Stimulated activated CD8-positive, alpha-beta memory T cell treated with anti-CD3 and anti-CD28 coated beads, Interleukin-4, amount 100 ng/mL, for 1 hour (primary cell): ENCODE measurements at places on chromosomes 2 and 18.
A peak's percentile ranks its signal among the peaks of the same experiment; 100 is the strongest.

DNA sequence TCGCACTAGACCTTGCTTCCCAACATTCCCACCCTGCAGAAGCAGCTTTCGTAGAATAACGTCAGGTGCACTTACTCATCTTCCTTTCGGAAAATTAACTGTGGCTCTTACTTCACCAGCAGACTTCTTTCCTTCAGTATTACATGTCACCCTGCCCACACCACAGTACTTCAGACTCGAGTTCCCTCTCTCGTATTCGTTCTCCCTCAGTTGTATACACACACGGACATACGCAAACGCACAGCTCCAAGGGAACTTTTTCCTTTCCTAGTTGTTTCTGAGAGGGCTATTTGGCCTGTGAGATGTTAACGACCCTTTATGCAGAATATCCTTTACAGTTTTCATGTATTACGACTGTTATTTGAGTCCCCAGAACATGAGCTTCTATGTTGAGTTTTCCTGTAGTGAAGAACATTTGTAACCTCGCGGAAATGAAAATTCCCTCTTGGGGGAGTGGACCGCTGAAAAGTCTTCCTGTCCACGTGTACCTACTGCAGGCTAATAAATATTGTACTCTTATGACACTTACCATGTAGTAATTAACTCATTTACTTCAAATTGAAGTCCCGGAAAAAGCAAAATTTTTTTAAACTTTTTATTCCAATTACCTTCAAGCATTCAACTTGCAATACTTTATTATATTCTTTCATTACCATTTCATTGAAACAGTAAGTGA lies 908 bp downstream of the ERLEC1 start:
- no peak for DNase-seq

GRCh38 chr18:24189007-24189528 lies 50.2 kb downstream of the CABYR start:
- no peak for DNase-seq

DNA sequence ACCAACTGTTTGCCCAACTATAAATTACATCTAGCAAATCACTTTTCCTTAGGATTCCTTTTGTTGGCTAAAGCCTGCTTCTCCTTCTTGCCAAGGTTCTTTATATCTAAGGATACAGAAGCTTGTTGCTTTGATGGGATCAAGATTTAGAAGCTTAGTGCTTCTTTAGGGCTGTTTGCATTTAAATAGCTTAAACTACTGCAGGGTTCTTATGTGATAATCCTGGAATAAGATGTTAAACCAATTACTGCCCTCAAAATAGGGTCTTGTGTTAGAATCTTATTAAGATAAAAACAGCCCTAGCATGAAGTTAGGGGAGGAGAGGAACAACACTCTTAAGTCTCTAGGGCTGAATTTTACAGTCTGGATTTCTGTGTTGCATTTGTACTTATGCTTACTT lies 64.2 kb downstream of the KIF5C start:
- DNase-seq = no peak

- DNase-seq = no peak
Observed at GRCh38 chr2:121309801-121310200, 24.8 kb upstream of the TFCP2L1 start.

GRCh38 chr2:176188774-176189680 lies 559 bp downstream of the HOXD1 start:
- no peak for DNase-seq

GRCh38 chr2:159192371-159192918 lies 94.1 kb downstream of the WDSUB1 start:
- DNase-seq = no peak

GRCh38 chr18:59605633-59606192 lies 91.5 kb downstream of the CCBE1 start:
- no peak for DNase-seq

- no peak for DNase-seq
Observed at GRCh38 chr2:30733876-30734520, 73.2 kb downstream of the CAPN13 start.

- DNase-seq = no peak
Observed at GRCh38 chr18:22422909-22423548, 5.3 kb upstream of the CTAGE1 start.

DNA sequence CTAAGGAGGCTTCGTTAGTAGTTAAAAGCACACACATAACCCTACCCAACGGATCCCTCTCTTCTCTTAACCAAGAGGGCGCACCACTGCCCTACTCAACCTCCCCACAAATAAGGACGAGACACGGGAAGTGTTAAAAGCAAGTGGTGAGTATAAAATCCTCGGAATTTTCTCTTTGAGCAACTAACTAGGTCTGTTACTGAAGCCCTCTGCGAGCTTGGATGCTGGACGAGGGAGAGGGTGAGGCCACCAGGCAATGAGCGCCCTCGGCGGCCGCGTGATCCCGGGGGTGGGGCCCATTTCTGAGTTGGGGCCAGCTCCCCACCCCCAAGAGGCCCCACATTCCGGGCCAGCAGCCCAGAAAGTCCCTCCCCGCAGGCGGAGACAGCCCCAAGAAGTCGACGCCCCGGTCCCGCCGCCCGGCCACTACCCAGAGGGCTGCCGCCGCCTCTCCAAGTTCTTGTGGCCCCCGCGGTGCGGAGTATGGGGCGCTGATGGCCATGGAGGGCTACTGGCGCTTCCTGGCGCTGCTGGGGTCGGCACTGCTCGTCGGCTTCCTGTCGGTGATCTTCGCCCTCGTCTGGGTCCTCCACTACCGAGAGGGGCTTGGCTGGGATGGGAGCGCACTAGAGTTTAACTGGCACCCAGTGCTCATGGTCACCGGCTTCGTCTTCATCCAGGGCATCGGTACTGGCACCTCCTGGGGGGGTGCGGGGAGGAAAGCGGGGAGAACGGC lies at the start of gene CYBRD1:
TSS of gene CYBRD1 (plus strand) at position 423 of the 736 bp plus-strand sequence. CDS start at position 495, 72 bp downstream.
- DNase-seq = no peak

- DNase-seq = no peak
Observed at GRCh38 chr2:99545066-99545465, 55.2 kb upstream of the REV1 start.

- peak; percentile 16 for DNase-seq
Observed at GRCh38 chr2:235766278-235766677, 272.4 kb downstream of the AGAP1 start.

DNA sequence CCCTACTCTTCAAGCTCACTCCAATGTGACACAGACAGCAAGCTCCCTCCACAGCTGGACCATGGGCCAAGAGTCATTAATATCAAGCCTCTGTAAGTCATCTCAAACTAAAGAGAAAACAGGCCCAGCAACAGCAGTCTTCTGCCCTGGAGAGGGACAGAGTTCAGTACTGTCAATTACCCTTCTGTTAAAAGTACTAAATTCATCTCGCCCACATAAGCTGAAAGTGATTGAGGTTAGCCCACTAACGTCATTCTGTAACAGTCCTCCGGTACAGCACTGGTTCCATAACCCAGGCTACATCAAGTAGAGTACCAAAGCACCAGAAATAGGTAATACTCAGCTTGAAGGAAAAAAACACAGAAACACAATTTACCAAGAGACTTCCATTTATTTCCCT lies 25.9 kb downstream of the THADA start:
- no peak for DNase-seq

- no peak for DNase-seq
Observed at GRCh38 chr2:128166746-128167353, 75.8 kb downstream of the UGGT1 start.

- DNase-seq = no peak
Observed at GRCh38 chr2:233865838-233866237, 2.3 kb downstream of the MSL3B start.

- DNase-seq = no peak
Observed at GRCh38 chr2:38125842-38126241, 49.9 kb upstream of the CYP1B1 start.

DNA sequence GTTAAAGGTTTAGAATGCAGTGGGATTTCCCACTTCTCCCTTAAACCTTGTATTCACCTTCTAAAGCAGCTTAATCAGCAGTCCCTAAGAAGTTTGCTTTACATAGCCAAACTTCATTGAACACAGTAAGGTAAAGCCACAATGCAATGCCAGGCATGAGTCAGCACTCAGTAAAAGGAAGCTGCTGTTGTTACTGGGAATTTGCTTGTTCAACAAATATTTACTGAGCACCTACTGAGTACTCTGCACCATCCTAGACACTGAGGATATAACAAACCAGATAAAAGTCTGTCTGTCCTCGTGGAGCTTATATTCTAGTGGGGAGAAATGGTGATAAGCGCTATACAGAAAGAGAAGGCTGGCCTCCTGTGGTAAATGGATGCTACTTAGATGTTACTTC lies 162.7 kb downstream of the PKP4 start:
- DNase-seq = no peak

DNA sequence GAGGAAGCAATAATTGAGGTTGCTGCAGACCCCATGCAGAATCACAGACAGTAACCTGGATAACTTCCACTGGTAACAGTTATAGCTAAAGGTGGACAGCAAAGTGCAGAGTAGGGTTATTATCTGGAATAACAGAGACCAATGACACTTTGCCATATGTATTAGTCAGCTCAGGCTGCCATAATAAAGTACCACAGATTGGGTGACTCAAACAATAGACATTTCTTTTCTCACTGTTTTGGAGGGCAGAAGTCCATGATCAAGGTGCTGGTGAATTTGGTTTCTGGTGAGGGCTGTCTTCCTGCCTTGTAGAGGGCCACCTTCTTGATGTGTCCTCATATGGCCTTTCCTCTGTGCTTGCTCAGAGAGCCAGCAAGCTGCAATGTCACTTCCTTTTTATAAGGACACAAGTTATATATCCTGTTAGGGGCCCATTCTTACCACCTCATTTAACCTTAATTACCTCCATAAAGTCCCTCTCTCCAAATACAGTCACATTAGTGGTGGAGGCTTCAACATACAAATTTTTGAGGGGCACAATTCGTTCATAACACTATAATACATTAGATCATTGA lies 191.0 kb upstream of the LRP1B start:
- DNase-seq = no peak

GRCh38 chr2:28994679-28995078 lies 13.6 kb downstream of the TOGARAM2 start:
- no peak for DNase-seq

- DNase-seq = peak; percentile 99
Observed at GRCh38 chr2:33599175-33599942, at the start of gene FAM98A. Gene FAM98A, minus strand, starts transcription at chr2:33599299. Its CDS starts 78 bp downstream, at chr2:33599221.

GRCh38 chr18:66558773-66559172 lies 45.1 kb downstream of the CDH19 start:
- DNase-seq = no peak

- DNase-seq = no peak
Observed at GRCh38 chr2:80473796-80474195, 169.2 kb upstream of the LRRTM1 start.

- DNase-seq = no peak
Observed at GRCh38 chr18:38006541-38006940, 440.9 kb upstream of the CELF4 start.

- no peak for DNase-seq
Observed at GRCh38 chr18:57051021-57051656, 95.7 kb upstream of the BOD1L2 start.

GRCh38 chr2:176747506-176747905 lies 465.1 kb upstream of the HNRNPA3 start:
- DNase-seq = no peak

- no peak for DNase-seq
Observed at GRCh38 chr2:38218995-38219394, 143.0 kb upstream of the CYP1B1 start.

DNA sequence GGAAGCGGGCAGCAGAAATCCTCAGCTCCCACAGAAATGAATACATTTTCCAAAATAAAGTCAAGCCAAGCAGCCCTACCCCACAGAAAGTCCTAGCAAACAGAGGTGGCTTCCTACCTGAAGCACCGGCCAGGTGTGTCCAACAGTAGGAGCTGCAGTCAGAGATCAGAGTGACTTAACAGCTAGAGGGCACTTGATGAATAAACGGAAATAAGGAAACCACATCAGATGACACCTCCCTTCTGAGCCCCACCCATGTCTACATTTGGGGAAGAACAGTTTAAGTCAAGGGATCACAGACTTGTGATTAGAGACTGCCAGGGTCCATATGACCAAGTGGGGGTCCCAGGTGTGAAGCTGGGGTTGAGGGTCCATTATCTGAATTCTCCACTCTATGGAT lies at the start of gene CXCR1:
TSS of gene CXCR1 (minus strand) at position 172 of the 400 bp plus-strand sequence. CDS start 1,751 bp downstream, outside the sequence.
- DNase-seq = peak; percentile 6

DNA sequence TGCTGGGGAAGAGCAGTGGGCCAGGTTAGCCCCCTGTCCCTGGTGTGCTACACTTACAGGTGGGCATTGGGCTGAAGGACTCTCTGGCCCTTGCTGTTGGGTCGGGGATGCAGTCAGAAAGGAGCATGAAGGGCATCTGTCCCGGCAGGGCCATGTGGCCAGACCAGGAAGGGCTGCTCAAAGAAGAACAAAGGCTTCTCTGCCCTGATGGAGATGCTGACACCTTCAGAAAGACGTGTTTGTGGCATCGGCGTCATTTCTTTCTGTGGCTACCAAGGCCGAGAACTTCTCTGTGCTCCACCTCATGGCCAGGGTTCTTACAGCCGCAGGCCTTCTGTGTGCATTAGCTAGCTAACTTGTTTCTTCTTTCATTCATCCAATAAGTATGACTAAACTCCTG lies 239.1 kb downstream of the FAM210A start:
- no peak for DNase-seq

GRCh38 chr2:8505311-8505920 lies 176.4 kb upstream of the ID2 start:
- DNase-seq = no peak

DNA sequence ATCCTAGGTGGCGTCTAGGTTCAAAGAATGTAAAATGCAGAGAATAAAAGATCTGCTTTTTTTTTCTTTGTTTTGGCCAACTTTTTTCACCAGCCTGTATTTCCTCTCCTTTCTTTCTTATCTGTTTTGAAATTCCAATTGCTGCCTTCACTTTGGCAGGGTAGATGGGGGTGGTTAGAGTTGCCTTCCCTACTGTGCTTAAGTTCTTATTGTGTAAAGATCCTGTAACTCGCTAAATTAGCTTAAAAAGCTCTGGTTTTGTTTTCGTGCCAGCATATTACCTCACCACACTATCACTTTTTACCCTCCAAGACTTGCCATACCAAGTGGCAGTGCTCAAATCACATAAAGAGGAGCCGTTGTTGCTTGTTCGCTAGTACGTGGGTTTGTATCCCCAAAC lies 921.7 kb downstream of the DPP10 start:
- no peak for DNase-seq

DNA sequence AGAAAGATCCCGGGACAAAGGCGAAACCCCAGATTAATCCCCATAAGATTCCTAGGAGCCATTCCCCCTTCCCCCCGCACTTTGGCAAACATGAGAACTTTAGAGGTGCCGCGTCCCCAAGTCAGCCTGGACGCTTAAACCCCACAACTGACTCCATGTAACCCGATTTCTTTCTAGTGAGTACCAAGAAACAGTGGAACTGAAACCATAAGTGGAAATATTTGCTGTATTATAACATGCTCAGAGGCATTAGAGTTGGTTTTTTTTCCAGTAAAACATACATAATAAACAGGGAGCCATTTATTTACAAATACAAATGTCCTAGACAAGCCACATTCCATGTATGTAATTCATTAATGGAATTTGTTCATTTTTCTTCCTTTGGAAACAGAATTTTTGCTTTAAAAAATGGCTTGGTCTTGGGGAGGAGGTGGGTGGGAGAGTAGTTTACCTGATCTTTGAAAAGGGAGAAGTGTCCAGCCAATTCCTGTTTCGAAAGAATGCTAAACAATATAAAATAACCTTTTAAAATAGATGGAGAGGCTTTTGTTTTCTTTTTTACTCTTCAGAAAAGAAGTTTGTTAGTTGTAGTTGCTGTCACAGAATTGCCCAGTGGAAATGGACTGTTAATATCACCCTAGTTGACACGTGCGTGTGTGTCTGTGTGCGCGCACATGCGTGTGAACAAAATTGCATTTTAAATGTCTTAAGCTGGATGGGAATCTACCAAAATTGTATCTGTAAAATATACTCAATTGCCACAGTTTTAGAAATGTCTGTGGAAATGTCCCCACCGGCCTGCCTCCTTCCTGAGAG lies 10.6 kb downstream of the POU3F3 start:
- no peak for DNase-seq

GRCh38 chr2:170084820-170085491 lies 93.0 kb upstream of the MYO3B start:
- DNase-seq = no peak
